ENCODE measurements at places on chromosomes 4 and X.

- DNase-seq: no peak
Observed at GRCh38 chr4:58658701-58659100, 1548.5 kb upstream of the IGFBP7 start.

- DNase-seq: no peak
Observed at GRCh38 chrX:130097507-130098209, 12.6 kb downstream of the ELF4 start.

DNA sequence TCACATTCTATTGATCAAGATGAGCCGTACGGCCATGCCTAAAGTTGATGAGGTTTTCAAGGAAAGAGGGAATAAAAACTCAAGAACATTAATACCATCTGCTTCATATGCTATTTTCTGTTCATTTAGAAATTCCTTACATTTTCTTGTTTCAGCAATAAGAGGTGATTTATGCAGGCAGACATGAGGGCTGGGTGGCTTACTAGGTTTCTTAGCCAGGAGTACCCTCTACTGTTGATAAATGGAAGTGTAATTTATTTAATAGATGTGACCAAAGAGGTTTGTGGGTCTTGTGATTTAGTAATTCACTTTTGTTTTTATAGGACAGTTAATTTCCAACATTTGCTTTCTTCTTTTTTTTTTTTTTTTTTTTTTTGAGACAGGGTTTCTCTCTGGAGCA lies 6.4 kb upstream of the SMIM9 start:
- peak; percentile 64 for DNase-seq

DNA sequence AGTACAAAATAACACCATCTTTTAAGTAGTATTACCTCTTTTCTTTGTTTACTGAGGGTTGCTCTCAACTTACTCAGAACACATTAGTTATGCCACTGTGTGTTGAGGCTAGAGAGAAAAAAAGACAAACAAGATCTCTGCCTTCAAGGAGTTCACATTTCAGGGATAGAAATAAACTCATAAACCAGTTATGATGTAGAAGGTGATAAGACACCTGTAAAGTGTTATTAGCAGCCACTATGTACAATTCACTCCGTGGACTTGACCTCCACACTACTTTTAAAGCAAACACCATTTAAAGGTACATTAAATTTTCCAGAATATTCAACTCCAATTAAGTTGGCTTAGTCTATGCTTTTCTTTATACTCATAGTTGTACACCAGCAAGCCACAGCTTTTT lies 278.0 kb downstream of the PDGFC start:
- DNase-seq: no peak

DNA sequence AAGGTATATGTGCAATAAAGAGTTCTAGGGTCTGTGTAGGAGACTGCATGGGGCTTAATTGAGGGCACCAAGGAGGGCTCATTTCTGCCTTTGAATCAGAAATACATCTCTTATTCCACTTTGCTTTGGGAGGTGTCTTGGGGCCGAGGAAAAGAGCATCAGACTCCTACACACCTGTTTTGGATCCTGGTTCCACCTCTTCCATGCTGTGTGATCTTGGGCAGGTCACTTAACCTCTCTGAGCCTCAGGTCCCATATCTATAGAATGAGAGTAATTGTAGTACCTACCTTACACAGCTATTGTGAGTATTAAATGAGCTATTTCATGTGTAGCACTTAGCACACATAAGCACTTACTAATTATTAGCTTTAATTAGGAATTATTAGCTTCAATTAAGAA lies 100.6 kb downstream of the RTL5 start:
- DNase-seq: no peak

DNA sequence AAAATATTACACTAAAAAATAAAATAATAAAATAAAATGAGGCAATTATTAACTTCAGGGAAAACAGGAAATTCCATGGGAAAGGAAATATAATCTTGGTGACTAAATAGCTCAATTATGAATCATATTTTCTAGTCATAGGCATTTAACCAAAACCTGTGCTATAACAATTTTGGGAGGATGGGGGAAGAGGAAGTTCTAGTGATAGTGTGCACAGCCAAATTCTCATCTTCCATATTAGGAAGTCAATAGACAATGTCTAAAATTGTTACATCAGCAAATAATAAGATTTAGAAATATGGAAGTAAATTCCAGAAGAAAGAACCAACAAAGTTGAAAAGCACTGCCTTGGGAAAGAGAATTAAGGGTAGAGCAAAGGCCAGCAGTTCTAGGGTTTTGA lies 2.8 kb downstream of the AWAT2 start:
- DNase-seq: peak; percentile 36

DNA sequence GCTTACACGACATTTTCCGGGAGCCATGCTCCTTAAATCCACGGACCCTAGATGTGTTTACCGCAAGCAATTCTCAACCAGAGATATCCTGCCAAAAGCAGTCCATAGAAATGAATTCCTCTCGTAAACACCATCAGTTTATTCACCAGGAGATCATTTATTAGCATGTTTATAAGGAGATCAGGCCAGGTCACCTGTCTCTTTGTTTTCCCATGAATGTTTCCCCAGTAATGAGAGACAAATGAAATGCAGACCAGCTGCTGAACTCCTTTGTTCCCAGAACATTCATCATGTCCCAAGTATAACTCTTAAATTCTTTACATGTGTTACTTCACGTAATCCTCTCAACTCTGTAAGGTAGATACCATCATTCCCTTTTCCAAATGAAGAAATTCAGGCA lies 137.1 kb downstream of the DDX53 start:
- DNase-seq: no peak

- DNase-seq: peak; percentile 65
Observed at GRCh38 chr4:88818631-88819470, 121.2 kb upstream of the NAP1L5 start.

DNA sequence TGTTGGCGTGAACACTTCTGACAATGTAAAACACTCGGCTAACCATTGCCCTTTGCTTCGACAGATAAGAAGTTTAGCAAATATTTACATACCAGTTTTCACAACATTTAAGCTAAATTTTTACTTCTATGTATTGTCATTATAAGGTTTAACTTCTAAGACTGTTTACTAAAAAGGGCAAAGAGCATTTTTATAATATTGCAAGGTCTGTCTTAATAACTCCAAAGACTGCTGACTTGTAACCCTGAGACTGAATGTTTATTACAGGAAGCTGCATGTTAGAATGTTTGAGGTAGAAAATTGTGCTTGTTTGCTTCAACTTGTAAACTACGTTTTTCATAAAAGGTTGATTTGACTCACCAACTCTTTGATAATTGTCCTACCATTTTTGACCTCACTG lies 213.2 kb upstream of the RPS6KA3 start:
- no peak for DNase-seq

DNA sequence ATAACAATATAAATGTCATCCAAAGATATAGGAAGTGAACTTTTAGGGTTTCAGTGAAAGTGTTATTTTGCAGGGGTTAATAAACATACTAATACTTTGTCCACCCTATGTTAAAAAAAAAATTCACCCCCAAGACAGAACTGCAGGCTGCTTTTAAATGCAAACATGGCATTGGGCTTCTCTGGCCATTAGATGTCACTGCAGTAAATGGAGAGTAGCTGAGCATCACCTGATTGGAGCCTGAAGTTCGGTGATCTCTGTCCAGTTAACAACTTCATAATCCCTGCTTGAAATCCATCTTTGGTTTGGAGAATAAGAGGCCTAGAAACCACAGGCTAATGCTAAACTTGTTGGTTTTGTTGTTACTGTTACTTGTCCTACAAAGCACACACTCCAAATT lies 18.7 kb downstream of the SLC25A43 start:
- DNase-seq: no peak

All from GM23248 (cell line).